Activated CD8-positive, alpha-beta memory T cell treated with anti-CD3 and anti-CD28 coated beads for 1 hour (primary cell): ENCODE measurements at places on chromosomes 6 and 20.

GRCh38 chr20:49557449-49557848 lies 10.5 kb downstream of the PTGIS start:
- no peak for DNase-seq

DNA sequence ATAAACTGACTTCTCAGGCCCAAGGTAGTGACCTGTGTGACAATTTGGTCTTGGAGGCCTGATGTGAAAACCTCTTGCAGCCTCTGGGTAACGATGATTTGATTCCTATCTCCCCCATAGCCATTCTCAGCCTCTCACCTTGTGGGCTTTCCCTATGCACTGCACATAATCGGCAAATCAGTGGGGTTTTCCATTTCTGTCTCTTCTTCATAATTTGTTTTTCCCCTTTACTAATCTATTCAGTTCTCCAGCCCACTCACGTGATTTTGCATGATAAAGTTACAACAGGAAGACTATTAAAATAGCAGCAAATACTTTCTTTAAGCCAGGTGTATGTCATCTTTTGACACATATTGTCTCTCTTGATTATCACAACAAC lies 893.7 kb downstream of the TFAP2A start:
- no peak for DNase-seq

GRCh38 chr6:33439956-33440648 lies 14.3 kb upstream of the ZBTB9 start:
- DNase-seq = no peak

DNA sequence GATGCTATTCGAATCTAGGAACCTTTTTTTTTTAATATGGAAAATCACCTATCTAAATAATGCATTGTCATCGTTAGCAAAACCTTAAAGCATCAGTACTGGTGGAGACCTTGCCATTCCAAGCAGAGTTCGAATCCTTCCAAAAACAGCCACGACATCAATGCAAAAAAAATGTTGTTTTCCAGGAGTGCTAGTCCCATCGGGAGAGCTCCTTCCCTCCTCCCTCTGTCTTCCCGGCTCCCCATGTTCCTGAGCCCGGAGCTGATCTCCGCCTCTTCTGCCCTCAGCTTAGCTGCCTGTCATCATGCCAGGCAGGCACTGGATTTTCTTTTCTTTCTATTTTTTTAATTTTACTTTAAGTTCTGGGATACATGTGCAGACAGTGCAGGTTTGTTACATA lies 153.6 kb upstream of the QKI start:
- DNase-seq = no peak

- no peak for DNase-seq
Observed at GRCh38 chr6:7189101-7189758, 81.5 kb downstream of the RREB1 start.

DNA sequence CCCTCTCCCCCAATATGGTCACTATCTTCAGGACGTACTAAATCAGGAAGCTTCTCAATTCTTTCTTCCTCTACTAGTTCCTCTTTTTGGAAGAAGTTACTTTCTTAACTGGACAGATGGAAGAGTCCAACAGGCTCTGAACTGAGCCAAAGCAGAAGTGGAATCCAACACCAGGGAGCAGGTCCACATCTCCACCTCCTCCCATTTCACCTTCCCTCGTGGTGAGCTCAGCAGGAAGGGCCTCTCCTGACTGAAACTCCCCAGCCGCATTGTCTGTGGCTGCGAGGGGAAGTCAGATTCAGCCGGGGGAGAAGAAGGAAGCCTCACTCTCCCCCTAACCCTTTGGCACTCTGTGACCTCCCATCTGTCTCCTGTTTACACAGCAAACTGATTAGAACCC lies 63.8 kb upstream of the UST start:
- DNase-seq = no peak

- DNase-seq = no peak
Observed at GRCh38 chr6:2556761-2557160, 194.0 kb downstream of the MYLK4 start.

- DNase-seq = no peak
Observed at GRCh38 chr6:153059757-153060156, 57.2 kb upstream of the MTRF1L start.

- DNase-seq = no peak
Observed at GRCh38 chr6:133644548-133644891, 244.4 kb upstream of the TCF21 start.

DNA sequence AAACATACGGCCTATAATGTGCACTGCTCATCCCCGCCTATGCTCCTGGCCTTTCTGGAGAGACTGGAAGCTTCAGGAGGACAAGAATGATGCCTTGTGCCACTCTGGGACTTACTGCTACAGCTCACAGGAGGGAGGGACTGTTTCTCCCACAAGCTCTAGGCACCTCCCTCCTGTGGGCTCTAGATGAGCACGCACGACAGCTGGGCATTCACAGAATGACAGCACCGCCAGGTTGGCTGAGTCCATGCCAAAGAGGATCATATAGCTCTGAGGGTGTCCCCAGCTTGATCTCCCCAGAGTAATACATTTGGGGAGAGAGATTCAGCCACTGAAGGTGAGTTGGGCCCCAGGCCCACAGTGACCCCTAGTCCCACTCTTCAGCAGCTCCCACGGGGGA lies 10.1 kb upstream of the PGC start:
- DNase-seq = no peak

GRCh38 chr6:73664701-73665100 lies 10.9 kb upstream of the SLC17A5 start:
- DNase-seq = no peak

GRCh38 chr6:22363166-22363713 lies 66.4 kb upstream of the PRL start:
- no peak for DNase-seq

- DNase-seq = peak; percentile 54
Observed at GRCh38 chr6:37483917-37484785, 15.5 kb downstream of the CCDC167 start.

DNA sequence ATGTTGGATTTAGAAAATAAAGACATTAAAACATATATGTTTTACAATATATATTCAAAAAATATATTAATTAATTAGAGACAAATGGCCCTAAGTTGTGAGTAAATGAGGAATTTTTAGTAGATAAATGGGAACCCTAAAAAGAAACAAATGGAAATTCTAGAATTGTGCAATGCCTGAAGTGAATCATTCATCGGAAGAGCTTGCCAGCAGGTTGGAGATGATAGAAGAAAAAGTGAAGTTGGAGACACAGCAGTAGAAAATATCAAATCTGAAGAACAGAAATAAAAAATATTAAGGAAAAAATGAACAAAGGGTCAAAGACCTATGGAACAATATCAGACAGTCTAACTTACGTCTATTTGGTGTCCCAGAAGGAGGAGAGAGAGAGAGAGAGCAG lies 109.4 kb upstream of the NEDD9 start:
- DNase-seq = no peak

DNA sequence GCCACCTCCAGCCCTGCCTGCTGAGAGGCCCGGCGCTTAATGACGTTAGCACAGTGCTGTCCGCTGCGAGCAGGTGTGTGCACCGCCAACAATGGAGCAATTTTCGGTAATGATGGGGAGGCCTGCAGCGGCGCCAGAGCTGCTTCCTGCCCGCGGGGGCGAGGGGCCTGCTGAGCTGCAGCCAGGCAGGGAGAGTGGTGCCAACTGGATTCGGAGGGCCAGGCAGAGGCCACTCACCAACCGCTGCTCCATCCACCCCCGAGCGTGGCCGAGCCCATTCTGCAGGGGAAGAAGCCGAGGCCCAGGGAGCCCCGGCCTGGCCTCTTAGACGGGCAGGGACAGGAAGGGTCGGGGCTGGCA lies 9.6 kb downstream of the HRH3 start:
- no peak for DNase-seq
